ENCODE measurements at places on chromosomes 1 and 21.

- no peak for DNase-seq
These were observed 51.7 kb downstream of the PRKCZ start for GRCh38 chr1:2101946-2102345.

- DNase-seq = no peak
These were observed 2.9 kb downstream of the TENT5C start for GRCh38 chr1:117608758-117609157.

DNA sequence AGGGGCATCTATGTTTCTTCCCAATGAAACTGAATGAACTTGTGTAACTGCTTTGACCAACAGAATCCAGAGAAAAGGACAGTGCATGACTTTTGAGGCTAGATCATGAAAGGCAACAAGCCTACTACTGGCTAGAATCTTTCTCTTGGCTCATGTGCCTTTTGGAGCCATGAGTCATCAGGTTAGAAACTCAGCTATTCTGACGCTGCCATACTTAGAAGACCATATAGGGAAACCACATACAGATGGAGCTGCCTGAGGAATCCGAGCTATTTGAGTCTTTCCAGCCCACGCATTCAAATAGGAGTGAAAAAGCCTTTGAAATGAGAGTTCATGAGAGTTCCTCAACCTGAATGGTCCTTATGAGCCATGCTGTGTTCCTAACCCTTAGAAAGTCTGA is 738.5 kb upstream of the CHRM3 start:
- no peak for DNase-seq

DNA sequence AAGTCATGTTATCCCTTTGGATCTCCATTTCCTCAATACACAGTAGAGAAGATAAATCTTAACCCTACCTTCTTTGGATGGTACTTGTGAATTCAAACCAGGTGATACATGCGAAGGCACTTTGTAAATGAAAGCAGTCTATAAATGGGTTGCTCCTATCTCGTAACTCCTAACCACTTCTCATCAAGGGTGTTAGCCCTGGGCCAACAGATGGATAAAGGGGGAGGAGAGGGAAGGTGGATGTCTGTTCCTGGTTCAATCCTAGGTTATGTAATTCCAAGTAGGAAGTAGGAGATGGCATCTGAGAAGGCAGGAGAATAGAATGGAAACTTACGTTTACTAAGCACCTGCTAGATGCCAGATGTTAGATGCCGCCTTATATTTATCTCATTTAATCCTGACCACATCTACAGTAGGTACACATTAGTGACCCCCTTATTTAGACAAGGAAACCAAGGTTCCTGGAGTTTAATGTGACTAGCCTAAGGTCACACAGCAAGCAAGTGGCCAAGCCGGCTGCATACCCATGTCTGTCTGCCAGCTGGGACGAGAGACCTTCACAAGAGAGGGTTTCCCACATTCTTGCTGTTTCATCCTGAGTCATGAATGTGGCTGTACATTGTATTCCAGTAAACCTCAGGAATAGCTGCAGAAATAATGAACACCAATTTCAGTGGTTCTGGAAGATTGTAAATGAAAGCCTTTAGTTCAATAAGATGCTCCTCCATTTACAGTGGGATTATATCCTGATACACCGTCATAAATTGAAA is 47.7 kb downstream of the ELAVL4 start:
- no peak for DNase-seq

GRCh38 chr1:11494771-11495170 is 15.8 kb downstream of the DISP3 start:
- DNase-seq = no peak

- DNase-seq = no peak
These were observed 36.1 kb downstream of the RUNX3 start for GRCh38 chr1:24894002-24894401.

GRCh38 chr1:119081700-119082099 is 58.8 kb downstream of the WARS2 start:
- no peak for DNase-seq

DNA sequence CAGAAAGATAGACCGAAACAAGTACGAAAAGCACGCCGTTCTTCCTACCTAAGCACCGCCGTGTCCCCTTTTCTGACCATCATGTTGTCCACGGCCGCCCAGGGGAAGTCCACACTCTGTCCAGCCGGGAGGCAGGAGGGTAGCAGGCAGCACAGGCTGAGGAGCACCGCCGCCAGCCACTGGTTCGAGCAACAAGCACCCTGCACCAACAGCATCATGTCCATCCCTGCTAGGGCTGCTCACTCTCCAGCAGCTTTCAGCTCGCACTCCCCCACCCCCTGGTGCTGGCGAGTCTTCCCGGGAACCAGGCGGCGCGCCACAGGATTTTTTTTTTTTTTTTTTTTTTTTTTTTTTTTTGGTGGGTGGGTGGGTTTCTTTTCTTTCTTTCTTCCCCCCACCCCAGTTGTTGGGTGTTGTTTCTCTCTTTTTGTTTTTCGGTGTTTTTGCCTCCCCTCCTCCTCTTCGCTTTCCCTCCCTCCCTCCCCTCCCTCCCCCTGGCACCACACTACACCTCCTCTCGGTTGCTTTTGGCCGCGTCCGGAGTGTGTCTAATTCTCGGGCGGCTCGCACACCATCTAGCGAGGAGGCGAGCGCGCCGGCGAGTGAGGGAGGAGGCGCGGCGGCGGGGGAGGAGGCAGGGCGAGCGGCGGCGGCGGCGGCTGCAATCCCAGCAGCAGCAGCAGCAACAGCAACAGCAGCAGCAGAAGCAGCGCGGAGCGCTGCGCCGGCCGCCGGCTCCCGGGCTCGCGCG is at the start of gene NEGR1:
TSS of gene NEGR1 (minus strand) at position 269 of the 751 bp plus-strand sequence.
- DNase-seq = no peak

DNA sequence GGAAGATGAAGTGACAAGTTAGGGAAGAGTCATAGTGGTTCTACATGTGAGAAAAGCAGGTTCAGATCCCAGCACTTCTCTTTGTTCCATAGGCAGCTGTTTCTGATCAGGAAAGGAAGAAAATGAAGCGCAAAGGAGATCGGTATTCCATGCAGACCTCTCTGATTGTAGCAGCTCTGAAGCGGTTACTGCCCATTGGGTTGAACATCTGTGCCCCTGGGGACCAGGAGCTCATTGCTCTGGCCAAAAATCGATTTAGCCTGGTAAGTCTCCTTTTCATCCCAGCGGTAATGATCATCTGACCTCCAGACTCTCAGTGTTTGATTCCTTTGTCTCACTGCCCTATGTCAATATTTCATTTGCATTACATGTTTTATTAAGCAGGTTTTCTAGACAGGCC is 173.6 kb downstream of the ZP4 start:
- no peak for DNase-seq

DNA sequence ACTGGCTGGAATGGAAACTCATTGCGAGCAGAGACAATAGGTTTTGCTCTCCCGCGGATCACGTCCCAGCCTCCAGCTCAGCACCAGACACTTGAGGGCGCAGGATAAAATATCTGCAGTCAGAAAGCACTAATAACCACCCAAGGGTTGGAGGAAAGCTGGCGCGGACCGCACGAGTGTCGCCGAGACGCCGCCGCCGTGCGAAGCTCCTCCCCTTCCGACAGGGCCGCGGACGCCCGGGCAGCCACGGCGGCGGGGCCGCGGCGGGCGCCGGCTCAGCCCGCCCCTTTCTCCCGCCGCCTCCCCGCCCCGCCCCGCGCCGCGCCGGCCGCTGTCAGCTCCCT is at the start of gene CMPK1:
TSS of gene CMPK1 (plus strand) at position 213 of the 344 bp plus-strand sequence. CDS start 156 bp downstream, outside the sequence.
- DNase-seq = peak; percentile 82
